Endothelial cell of umbilical vein (primary cell): ENCODE measurements at places on chromosomes 3 and 15. TPM values are rescaled to one million over a fixed set of nuclear protein-coding genes. Genes with fewer than 3 reads are reported as not detected.

Gene FEZF2
- not detected in 2 replicates for polyA plus RNA-seq

Gene RHOV
- polyA plus RNA-seq = 0.15 and 0.19 TPM in 2 replicates

Gene DAPK2
- 2.8 and 2.9 TPM in 2 replicates for polyA plus RNA-seq

Gene SENP5
- polyA plus RNA-seq = 7.4 and 7.9 TPM in 2 replicates

Gene STRIT1
- polyA plus RNA-seq = not detected in 2 replicates

Gene SLC28A1
- not detected in 2 replicates for polyA plus RNA-seq

Gene GUCA1C
- polyA plus RNA-seq = not detected in 2 replicates

DNA sequence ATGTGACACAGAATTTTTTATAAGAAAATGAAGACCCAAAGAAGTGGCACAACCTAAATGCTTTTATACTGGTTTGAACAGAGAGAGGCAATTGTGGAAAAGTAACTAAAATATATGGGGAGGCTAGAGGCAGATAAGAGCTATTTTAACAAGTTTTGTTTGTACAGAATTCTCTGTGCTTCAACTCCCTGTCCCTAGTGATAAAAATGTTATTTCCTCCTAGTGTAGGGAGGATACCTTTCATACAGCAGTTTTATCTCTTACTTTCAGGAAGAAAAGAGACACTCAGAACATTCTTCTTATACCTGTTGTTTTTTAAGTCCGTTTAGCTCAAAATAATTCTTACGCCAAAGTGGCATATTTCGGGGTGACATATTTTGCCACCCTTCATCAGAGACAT is 21.2 kb upstream of the ZNF639 start:
- DNase-seq = no peak

GRCh38 chr3:165754219-165755007 is 82.8 kb downstream of the BCHE start:
- peak; percentile 30 for DNase-seq

GRCh38 chr3:46665763-46666452 is 27.6 kb downstream of the ALS2CL start:
- DNase-seq = no peak

GRCh38 chr3:41125258-41125657 is 74.0 kb upstream of the CTNNB1 start:
- no peak for DNase-seq

- no peak for DNase-seq
Observed at GRCh38 chr15:74584779-74585178, 30.9 kb upstream of the CLK3 start.

GRCh38 chr3:79846148-79846933 is 78.5 kb upstream of the ROBO1 start:
- DNase-seq = no peak

GRCh38 chr3:158384019-158384418 is 187.0 kb upstream of the MLF1 start:
- no peak for DNase-seq

- no peak for DNase-seq
Observed at GRCh38 chr3:47722859-47723258, 58.8 kb downstream of the SMARCC1 start.

DNA sequence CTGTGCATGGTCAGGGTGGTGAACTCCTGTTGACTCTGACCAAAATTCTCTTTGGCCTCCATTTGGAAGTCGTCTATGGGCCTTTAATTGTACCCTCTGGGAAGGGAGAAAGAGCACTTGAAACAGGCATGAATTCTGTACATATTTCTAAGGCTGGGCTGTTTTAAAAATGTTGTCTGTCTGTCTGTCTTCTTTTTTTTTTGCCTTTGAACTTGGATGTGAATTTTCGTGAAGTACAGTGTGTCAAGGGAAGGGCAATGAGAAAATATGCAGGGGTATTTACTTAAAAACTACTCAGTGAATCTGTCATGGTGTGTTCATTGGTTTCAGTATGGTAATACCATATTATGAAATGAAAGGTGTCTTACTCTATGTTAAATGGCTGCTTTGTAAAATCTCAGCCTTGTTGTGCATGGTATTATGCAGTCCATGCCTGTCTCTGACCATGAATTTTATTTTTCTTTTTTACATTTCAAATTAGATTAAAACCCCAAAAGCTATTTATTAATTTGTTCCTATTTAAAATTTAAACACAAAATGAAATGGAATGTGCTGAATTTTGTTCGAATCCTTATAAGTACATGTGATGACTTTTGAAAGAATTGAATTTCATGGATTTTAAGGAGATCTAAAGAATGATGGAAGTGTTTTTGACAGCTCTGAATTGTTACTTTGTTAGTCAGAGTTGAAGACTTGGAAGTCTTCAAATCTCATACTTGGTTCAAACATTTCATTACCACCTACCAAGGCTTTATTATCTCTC is 51.1 kb downstream of the RARB start:
- no peak for DNase-seq

DNA sequence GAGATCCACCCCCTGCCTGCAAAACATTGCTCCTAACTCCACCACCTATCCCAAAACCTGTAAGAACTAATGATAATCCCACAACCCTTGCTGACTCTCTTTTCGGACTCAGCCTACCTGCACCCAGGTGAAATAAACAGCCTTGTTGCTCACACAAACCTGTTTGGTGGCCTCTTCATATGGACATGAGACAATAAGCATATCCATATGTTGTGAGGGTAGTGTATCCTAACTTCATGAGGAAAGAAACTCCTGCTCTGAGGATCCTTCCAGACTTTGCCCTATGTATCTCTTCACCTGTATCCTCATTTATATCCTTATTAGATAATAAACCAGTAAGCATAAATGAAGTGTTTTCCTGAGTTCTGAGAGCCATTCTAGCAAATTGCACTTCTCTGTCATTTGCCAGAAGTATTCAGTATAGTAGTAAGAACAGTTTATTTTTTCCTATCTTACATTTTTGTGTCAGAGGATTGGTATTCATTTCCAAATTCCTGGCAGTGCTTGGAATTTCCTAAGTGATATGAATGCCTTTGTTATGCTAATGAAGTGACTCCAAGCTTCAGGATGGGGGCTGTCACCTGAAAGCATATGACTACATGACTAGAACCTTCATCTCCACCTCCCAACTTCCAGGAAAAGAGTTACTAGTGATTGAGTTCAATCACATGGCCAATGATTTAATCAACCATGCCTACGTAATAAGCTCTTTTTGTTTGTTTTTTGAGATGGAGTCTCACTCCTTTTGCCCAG is 30.2 kb downstream of the TTBK2 start:
- peak; percentile 90 for DNase-seq

DNA sequence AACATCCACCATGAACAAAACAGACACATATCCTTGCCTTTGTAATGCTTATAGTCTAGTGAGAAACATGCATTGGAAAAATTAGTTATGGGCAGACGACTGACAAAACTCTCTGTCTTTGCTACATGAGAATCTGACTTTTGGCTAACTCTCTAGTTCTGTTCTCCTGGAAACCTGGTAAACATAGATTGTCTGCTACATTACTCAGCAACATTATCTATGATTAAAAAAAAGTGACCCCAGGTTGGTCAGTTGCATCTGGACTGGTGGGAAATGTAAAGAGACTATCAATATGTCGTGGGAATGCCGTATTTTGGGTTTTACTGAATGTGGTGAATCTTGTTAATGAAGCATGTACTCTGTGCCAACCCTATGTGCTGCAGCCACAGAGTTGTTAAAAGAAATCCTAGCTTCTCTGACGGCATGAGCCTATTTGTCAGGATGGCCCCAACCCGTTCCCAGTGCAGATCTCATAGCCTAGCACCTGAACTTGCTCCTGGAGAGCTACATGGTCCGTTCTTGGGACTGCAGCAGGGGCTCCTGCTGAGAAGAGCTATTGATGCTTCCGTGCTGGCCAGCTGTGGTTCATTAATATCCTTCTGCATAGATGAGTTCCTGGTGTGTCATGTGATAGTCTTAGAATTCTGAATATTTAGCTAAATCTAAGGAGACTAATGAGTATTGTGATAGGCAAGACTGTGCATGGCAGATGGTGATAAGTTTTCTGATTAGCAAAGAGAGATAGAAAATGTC is 311.7 kb upstream of the ZNF717 start:
- no peak for DNase-seq

DNA sequence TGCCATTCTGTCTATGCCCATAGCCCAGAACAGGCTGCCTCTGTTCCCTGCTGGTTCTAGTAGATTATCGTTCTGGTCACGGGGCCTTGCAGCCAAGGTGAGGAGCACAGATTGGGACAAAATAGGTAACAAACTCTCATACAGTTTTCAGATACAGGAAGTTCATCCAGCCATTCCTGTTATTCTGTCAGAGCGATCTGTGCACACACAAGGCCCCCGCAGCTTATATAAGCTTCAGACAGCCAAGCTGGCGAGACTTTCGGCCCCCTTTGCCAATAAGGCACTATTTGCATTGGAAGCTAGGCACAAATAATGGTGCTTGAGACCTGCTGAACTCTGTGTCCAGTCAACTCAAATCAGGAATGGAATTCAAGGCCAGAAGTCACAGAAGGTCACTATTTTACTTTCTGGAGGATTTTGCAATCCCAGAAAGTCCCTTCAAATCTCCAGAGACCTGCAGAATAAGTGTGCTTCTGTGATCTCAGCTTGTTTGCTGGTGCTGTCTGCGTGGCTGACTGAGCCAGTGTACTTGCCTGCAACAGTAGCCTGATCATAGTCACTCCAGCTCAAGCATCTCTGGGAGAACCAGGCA is 69.4 kb downstream of the BFSP2 start:
- no peak for DNase-seq

DNA sequence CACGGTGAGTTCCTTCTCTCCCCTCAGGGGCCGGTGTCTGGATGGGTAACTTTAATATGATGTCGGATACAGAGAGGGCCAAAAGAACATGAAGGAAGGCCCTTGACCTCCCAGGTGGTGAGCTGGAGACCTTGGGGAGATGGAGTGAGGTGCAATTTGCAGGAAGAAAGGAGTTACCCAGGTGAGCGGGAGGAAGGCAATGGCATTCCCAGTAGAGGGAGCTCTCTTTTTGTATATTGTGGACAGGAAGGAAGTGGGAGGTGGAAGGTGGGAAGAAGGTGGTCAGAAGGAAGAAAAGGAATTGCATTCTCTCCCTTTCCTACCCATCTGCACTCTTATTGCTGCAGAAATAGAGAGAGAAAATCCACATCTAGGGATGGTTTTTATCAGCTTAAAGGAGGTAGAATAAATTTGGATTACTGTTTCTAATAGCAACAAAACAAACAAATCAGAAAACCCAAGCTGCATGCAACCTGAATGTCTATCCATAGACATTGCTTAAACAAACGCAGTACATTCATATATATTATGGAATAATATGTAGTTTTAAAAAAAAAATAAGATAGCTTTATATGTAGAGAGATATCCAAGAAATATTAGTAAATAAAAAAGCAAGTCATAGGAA is 169.0 kb upstream of the TSC22D2 start:
- DNase-seq = no peak

- peak; percentile 73 for DNase-seq
Observed at GRCh38 chr3:98692787-98693473, 70.2 kb upstream of the ST3GAL6 start.

DNA sequence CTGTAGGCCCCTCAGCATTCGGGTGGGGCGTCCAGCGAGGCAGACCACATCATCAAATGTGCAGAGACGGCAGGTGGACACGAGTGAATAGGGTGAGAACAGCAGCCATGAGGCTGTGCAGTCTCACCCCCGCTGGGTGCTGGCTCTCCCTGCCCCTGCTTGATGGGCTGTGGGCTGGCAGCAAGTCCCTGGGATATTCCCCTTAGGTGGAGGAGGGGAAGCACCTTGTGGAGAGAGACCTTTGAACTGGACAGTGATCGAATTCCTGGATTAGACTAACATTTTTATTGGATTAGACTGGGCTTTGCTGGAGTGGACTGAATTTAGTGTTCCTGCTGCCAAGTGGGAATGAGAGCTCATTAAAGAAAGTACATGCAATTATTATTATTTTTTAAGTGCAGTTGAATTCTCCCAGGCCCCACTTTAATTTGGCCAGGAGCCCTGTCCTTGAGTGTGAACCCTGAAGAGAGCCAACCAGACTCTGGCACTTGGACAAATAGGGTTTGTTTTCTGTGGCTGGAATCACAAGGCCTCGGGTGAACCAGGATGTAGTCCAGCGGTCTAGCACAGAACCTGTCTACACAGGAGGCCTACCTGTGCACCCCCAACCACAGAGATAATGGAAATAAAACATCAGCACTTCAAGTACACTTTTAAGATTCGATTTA is 193.1 kb downstream of the ABHD5 start:
- no peak for DNase-seq

DNA sequence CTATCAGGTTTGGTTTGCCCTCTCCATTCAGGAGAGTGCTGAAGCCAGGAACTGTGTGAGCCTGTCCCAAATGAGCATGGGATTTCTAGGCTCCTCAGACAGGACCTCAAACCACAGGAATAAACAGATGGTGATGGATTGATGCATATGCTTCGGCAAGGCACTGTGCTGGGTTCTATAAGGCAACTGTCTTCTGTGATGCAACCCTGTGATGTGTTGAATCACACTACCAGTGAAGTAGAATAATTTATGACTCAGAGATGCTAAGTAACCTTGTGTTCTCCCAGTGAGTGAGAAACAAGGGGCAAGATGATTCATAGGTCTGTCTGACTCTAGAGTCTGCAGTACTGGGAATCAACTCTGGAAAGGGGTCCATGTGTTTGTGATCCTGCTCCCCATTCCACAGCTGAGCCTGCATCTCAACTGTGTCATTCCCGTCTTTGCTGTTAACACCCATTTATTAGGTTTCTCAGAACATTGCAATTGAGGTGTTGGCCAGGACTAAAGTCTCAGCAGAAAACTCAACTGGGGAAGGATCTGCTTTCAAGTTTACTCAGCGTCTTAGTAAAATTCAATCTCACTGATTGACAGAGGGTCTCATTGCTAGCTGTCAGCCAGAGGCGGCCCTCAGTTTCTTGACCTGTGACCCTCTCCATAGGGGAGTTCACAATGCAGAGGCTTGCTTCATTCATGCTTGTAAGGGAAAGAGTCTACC is 510.1 kb upstream of the CFAP20DC start:
- DNase-seq = no peak

DNA sequence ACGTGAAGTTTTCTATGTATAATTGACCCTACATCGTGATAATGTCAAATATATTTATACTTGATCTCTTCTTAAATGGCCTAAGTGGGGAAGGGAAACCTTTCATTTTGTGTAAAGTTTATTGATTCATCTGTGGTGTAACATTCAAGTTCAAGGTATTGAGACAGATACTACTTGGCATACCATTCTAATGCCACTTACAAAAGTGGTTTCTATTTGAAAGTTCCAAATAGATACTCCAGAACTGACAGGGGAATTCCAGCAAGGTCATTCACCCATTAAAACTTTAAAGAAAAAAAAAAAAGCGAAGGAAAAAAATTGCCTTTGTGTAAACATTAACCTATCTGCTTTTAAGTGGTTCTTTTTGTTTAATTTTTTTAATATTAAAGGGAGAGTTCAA is 45.3 kb upstream of the MAP3K13 start:
- no peak for DNase-seq

GRCh38 chr3:14096742-14097141 is 27.9 kb downstream of the CHCHD4 start:
- DNase-seq = no peak
